ENCODE measurements at places on chromosomes 12 and 14.

DNA sequence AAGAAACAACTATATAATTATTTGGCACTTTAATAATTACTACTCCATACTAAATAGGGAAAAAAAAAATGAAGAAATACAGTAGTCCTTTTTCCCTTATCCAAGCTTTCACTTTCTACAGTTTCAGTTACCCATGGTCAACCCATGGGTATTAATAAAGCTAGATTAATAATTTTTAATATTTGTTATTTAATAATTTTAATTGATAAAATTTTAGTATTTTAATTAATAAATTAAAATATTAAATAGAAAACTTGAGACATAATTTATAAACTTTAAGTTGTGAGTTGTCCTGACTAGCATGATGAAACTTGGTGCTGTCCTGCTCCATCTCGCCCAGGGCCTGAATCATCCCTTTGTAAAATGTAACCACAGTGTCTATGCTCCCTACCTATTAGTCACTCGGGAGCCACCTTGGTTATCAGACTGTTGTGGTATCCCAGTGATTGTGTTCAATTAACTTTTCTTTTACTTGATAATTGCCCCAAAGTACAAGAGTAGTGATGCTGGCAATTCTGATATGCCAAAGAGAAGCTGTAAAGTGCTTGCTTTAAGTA is 71.8 kb downstream of the PAWR start:
- DNase-seq = peak; percentile 50

DNA sequence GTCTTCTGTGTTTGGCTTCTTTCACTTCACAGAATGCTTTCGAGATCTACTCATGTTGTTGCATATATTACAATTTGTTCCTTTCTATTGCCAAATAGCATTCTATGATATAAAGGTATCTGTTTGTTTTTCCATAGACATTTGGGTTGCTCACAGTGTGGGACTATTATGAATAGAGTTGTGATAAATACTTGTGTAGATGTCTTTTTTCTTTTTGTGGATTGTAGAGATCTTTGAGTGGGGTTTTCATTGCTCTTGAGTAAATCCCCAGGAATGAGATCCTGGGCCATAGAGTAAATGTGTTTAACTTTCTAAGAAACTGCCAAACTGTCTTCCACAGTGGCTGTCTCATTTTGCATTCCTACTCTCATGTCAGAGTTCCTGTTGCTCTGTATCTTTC is 24.9 kb upstream of the CEBPE start:
- DNase-seq = no peak

DNA sequence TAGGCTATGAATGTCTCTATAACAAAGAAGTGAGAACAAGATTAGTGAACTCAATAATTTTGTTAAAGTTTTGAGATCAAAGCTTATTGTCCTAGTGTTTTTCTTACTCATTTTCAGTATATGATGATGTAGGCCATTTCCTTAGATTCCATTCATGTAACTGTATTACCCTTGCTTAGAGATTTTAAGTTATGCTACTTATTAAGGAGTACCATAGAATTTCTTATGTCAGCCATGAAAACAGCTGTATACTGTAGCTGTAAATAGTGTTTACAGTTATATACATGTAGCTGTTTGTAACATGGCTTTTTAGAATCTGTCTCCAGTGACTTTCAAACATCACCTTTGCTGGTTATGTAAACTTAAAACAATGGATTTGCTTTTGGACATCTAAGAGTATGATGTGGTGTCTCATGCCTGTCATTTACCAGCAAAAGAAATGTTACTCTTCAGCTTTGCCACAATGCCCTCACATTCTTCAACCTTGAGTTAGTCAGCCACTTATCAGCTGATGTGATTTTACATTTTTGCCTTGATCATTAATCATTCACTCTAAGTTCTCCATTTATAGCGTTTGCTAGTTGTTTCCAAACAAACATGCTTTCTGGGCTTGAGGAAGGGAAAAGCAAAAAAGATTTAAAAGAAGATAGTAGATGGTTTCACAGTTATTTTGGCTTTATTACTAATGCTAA is 55.5 kb downstream of the SLC16A7 start:
- peak; percentile 76 for DNase-seq

DNA sequence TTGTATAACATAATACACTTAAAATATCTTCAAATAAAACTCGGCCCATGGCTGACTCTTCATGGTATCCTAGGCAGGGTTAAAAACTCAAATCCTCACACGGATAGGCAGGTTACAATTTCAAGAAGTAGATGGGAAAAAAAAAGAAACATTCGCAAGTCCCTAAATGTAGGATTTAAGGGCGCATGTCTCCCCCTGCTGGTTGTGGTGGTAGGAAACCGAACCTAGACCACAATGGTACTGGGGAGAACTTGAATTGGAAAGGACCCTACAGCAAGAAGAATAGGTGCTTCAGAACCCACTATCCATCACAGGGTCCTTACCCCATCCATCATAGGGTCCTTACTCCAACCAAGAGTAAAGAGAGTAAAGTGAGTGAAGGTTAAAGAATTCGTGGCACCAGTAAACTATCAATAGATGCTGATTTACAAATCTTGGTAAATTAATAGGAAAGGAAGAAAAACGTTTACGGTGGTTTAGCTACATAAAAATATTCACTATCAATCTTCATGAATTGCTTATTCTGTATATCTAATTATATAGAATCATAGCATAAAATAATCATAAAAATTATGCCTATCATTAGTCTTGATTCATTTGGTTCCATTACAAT is 3.3 kb upstream of the CIPC start:
- peak; percentile 51 for DNase-seq

GRCh38 chr12:75964150-75964549 is 67.4 kb downstream of the PHLDA1 start:
- DNase-seq = no peak

DNA sequence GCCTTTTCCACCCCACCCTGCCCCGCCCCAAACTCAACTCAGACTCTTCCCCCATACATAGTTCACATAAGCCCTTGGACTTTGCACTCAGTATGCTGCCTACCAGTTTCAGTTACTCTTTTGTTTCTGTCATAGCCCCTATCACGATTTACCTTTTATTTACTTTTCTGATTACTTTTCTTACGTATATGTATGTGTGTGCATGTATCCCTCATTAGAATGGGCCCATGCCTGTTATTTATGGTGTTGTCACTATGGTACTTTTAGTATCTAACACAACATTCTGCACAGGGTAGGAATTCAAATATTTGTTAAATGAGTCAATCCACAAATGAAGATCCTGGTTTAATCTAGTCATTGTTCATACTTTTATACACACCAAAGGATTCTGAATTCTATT is 16.5 kb upstream of the LUM start:
- peak; percentile 59 for DNase-seq

DNA sequence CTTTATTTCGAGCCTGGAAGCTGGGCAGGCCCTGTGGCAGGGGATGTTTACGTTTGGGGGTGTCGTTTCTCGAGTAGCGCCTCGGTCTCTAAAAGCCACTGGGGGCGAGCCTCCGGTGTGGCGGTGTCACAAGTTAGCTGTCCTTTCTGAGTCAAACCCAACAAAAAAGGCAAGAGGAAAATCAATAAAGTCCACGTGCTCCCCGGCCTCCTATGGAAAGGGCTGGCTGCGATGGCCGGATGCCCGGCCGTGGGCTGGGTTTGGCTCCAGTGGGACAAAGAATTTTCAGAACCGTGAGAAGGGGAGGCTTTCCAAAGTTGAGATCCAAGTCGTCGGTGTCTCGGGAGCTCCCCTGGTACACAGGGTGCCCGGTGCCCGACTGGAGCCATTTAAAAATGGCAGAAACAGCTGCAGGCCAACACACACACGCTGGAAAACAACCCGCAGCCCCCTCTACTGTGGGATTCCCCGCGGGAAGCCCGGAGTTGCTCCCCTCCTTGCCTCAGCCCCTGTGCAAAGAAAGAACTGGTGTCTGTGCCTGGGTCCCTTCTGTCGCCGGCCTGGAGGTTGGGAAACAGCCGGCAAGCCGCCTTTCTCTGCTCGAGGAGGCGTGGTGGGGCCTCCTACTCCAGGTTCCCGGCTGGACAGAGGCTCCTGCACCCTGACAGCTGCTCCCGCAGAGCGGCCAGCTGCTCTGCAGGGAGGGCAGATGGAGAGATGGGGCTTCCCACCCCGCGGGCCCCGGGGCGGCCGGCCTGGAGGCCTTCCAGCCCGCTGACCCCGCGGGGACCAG is 1.9 kb downstream of the BCL7A start:
- DNase-seq = no peak

GRCh38 chr14:72033365-72033764 is 101.1 kb downstream of the RGS6 start:
- DNase-seq = no peak

DNA sequence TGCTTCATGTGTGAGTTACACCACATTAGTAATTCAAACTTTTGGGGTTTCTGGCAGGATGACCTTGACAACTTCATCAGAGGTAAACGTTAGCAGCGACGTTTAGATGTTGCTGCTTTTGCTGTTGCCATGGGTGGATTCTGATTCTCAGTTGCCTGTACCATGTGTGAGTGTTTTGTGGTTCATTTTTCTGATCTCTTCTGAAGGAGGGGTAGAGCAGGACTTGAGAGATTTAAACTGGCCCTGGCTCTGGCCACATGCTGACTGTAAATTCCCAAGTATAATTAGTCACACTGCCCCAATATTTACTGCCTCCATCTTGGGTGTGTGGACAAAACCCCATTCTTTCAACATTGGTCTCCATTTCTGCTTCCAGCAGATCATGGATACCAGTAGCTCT is 110.4 kb downstream of the ETV6 start:
- no peak for DNase-seq

- peak; percentile 27 for DNase-seq
Observed at GRCh38 chr14:52596861-52597260, 44.2 kb downstream of the GPR137C start.

DNA sequence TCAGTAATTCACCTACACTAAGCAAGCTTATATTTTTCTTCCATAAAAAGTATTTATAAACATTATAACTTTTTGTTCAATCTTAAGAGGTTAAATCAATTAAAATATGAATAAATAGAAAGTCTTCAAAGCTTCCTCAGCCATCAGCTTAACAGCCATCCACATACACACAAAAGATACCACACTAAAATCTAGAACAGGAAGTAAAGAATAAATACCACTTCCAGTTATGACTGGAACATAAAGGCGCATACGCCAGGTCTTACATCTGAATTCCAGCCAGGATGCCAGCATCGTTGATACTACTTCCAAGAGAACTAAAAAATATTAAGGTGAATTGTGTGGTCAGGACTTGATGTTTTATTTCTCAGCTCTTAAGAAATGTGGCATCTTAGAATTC is 17.0 kb downstream of the SIX1 start:
- DNase-seq = no peak

DNA sequence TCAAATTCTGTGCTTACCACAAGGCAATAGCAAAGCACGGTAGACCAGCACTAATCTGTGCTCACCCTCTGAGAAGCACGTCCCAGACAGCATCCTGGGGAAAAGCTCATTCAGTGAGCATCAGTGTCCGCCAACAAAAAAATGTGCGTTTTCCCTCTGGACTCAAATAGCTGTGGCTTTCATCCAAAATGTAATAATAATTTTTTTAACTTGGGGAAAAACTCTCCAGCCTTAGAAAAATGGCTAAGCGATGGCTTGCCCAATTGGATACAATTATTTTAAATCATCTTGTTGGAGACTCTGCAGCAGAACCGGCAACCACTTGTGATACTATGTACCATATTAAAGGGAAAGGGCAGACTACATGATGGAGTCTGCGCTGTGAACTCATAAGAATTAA is 1.1 kb upstream of the KRT77 start:
- no peak for DNase-seq
